ENCODE measurements at places on chromosomes 1 and 21. TPM values are rescaled to one million over a fixed set of nuclear protein-coding genes. Genes with fewer than 3 reads are reported as not detected.

DNALI1 gene
- total RNA-seq: 0.51 TPM

FMO5 gene
- 3.6 TPM for total RNA-seq

LENEP gene
- not detected for total RNA-seq

TSACC gene
- not detected for total RNA-seq

RAB7B gene
- total RNA-seq: not detected

CSF3R gene
- total RNA-seq: not detected

- no peak for DNase-seq
These were observed 322.4 kb upstream of the DEPDC1 start for GRCh38 chr1:68819190-68819829.

- no peak for DNase-seq
These were observed 128.0 kb upstream of the C1orf174 start for GRCh38 chr1:4028139-4028501.

GRCh38 chr1:201127755-201128455, 921 bp upstream of the ASCL5 start:
- DNase-seq: no peak

DNA sequence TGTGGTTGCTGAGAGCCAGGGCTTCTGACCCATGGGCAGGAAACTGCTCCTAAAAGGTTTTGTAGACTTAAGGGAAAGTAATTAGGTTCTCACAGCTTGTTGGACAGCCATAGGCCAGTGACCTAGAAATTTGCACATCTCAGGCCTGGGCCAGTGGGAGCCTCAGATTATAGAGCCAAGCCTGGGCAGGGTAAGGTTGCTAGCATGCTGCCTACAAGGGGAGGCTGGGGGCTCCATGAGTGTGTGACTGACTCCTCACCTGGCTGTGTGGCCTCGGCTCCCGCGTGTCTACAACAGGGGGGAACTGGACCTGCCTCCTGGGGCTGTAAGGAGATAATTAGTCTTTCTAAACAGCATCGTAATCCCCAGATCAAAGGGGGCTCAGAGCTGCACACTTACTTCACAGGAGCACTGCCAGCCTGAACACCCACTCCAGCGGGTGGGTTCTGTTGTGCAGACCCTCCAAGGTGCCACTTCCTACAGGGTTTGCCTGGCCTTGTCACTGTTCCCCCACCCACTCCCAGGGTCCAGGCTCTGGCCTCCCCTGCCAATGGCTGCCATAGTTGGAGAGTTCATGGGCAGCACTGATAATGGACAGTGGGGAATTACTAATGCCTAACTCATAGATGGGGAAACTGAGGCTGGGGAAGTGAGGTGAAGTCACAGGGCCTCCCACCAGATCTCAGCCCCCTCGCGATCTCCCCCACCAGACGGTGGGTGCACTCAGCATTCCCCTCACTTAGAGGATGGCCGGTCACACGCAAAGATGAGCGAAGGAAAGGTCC, 230.4 kb upstream of the TMEM51 start:
- DNase-seq: no peak

- DNase-seq: no peak
These were observed 262.5 kb downstream of the RHOU start for GRCh38 chr1:228997721-228998144.

DNA sequence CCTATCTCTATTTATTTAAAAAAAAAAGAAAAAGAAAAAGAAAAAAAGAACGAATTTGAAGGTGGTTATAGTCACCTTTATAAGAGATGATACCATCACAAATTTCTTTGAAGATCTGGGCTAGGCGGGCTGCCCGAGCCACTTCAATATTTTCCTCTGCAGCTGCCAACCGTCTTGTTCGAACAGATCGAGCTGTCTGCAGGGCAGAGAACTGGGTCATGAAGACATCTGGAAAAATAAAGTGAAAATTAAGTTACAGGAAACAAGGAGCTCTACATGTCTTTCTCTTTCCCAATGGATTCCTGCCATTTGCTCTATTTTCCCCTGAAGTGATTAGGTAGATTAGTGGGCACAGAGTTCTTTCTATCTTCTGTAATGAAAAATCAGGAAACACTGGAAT, 31.9 kb downstream of the RUSC1 start:
- no peak for DNase-seq
